Breast epithelium (tissue), 4 donors: ENCODE measurements at places on chromosomes 12 and 14. TPM values are rescaled to one million over a fixed set of nuclear protein-coding genes. Genes with fewer than 3 reads are reported as not detected.

Gene SLC25A21
- 2.3 TPM for total RNA-seq

Gene SERPINA10
- not detected for total RNA-seq

Gene OR6C6
- total RNA-seq = not detected

Gene EMP1
- 444 TPM for total RNA-seq

Gene FZD10
- 0.48 TPM for total RNA-seq

Gene CNTN1
- total RNA-seq = 1.1 TPM

Gene WNT1
- total RNA-seq = not detected

Gene SLC38A2
- 250 TPM for total RNA-seq

Gene ACRBP
- total RNA-seq = 0.59 TPM

Gene SALL2
- 3.0 TPM for total RNA-seq

Gene PRICKLE1
- total RNA-seq = 6.4 TPM

Gene LRRC10
- total RNA-seq = not detected

- H3K36me3 ChIP-seq = peaks cover 4% of the 10 kb centered on the region
- H3K27ac ChIP-seq = no peak overlapping the region
- H3K4me1 ChIP-seq = no peaks in the 10 kb centered on the region
- H3K4me3 ChIP-seq = no peak overlapping the region
- DNase-seq = no peak
Observed at GRCh38 chr12:32877601-32878459, 18.7 kb downstream of the PKP2 start.

- no peaks in the 10 kb centered on the region for H3K36me3 ChIP-seq
- no peaks in the 10 kb centered on the region for H3K27me3 ChIP-seq
- DNase-seq = no peak
- no peak overlapping the region for H3K27ac ChIP-seq
Observed at GRCh38 chr12:62270384-62270783, 10.2 kb downstream of the USP15 start.

DNA sequence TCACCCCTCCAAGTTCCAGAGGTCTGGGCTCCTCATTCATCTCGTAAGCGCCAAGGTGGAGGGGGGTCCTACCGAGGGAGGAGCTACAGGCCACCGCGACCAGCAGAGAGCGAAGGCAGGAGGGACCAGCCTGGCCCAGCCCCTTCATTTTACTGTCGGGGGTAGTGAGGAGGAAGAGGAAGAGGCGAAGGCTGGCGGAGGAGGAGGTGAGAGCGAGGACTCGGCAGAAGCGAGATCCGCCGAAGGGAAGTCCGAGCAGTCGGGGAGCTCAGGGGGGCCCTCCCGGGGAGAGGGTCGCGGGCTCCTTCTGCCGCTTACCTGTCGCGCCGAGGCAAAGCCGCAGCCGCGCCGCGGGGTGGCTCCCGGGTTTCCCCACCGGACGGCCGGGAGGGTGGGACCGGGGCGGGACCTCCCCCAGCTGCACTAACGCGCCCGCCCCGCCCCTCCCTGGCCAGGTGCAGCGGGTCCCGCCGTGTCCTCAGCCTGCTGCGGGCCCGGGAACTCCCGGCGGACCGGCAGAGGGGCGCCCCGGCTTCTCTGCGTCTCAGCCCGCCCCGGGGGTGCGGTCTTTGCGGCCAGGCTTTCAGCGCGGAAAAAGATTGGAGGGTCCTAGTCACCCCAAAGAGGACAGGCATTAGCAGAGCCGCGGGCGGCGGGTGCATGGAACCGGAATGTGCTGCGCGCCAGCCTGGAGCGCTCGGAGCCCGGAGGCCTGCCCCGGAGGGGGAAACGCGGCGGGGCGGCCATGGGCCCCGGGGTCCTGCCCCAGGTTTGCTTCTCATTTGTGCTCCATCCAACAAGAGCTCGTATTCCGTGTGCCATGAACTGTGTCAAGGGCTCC, at the start of gene GALNT6:
GALNT6 (minus strand) TSS at position 124 of the 841 bp plus-strand sequence. CDS start 11,625 bp downstream, outside the sequence.
- no peaks in the 10 kb centered on the region for H3K27me3 ChIP-seq
- peak within 1 kb of the TSS; percentile 69 for H3K4me3 ChIP-seq
- DNase-seq = no peak

DNA sequence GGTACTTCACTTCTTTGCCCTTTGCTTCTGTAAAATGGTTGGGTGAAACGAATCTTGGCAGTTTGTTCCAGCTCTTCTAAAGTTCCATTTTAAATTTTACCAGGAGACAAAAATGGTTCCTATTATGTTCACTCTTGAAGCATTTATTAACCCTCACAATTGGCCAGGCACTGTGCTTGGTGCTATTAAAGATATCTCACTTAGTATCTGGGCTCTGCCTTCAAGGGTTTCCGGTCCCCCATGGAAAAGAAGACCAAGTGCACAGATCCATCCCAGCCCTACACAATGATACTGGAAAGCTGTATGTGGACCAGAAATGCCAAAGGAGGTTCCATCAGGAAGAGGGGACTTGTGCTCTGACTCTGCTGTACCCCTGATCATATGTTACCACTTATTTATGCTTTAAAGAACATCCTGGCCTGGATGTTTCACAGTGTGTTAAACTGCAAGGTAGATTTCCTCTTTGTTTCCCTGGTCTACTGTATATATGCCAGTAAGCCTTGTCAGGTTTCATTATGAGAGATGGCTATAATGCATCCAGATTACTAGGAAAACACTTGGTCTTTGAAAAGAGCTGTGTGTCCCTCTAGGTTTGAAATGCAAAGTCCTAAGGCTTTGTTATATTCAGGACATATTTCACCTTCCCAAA, 154.8 kb downstream of the PRKCH start:
- no peaks in the 10 kb centered on the region for H3K4me1 ChIP-seq
- H3K27ac ChIP-seq = peak overlapping the region; percentile 82
- no peaks in the 10 kb centered on the region for H3K27me3 ChIP-seq
- no peak overlapping the region for H3K4me3 ChIP-seq

GRCh38 chr14:81723956-81724355, 190.3 kb upstream of the SEL1L start:
- H3K4me3 ChIP-seq = no peak overlapping the region
- no peak for DNase-seq
- no peaks in the 10 kb centered on the region for H3K36me3 ChIP-seq
- H3K27me3 ChIP-seq = no peaks in the 10 kb centered on the region

DNA sequence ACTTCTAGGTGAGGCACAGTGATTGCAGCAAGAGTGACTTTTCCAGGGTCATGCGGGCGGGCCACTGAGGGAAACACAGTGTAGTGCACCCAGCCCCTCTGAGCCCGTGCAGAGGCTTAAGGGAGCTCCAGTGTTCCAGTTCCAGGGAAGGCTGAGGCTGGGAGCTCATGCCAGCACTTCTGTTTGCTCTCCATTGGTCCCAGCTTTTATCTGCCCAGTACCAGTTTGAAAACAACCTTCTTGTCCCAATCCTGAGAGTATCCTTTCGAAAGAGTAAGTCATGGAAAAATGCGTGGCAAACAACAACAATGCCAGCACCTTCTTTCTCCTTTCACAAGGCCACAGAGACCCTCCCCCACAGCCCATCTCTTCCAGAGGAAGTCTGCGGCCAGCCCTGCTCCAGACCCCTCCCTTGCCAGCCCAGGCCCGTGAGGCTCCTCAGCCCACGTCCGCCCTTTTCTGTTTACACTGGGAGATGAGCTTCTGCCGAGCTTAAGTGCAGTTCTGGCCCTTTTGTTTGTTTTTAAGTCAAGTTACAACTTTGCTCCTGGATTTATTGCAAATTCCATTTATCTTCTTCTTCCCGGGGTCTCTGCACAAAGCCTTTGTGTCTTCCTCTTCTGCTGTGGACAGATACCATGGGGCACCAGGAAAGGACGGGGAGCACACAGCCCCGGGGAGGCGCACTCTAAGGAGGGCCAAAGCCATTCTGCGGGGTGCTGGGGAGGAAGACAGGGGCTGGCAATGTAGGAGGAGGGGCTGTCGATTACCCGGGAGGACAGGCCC, 185.6 kb downstream of the ZFP36L1 start:
- H3K4me3 ChIP-seq = no peak overlapping the region
- peaks cover 7% of the 10 kb centered on the region for H3K4me1 ChIP-seq
- no peaks in the 10 kb centered on the region for H3K36me3 ChIP-seq
- DNase-seq = no peak

- no peaks in the 10 kb centered on the region for H3K27me3 ChIP-seq
- no peak overlapping the region for H3K4me3 ChIP-seq
- H3K4me1 ChIP-seq = no peaks in the 10 kb centered on the region
Observed at GRCh38 chr12:48374164-48374563, 23.4 kb upstream of the ZNF641 start.

- no peak overlapping the region for H3K4me3 ChIP-seq
- DNase-seq = no peak
- H3K4me1 ChIP-seq = no peaks in the 10 kb centered on the region
- no peaks in the 10 kb centered on the region for H3K27me3 ChIP-seq
Observed at GRCh38 chr12:50918584-50919316, 33.6 kb upstream of the HIGD1C start.

DNA sequence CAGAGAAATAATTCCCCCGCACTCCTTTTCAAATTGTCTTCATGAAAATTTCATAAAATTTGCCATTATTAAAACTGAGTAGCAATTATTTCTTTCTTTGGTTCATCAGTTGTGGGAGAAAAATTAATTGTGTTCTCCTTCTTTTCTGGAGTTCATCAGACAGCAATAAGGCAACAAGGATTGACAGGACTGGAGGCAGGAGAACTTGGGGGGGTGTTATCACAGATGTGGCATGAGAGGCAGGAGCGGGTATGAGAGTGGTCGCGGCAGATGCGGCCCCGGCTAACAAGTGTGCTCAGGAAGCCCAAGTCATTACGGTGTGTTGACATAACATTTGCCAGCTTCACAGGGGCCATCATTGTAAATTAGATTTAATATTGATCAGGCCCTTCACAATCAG, 306.6 kb upstream of the TMPO start:
- no peak overlapping the region for H3K27ac ChIP-seq
- no peaks in the 10 kb centered on the region for H3K4me1 ChIP-seq
- H3K27me3 ChIP-seq = no peaks in the 10 kb centered on the region
- no peaks in the 10 kb centered on the region for H3K36me3 ChIP-seq

- no peak overlapping the region for H3K4me3 ChIP-seq
- DNase-seq = no peak
- no peaks in the 10 kb centered on the region for H3K4me1 ChIP-seq
- H3K27ac ChIP-seq = no peak overlapping the region
Observed at GRCh38 chr14:56328021-56328420, 209.8 kb downstream of the PELI2 start.

- H3K27ac ChIP-seq = no peak overlapping the region
- peaks cover 50% of the 10 kb centered on the region for H3K27me3 ChIP-seq
- no peaks in the 10 kb centered on the region for H3K4me1 ChIP-seq
Observed at GRCh38 chr12:49296034-49296835, 1.3 kb downstream of the PRPH start.

- DNase-seq = peak; percentile 71
- no peaks in the 10 kb centered on the region for H3K27me3 ChIP-seq
- no peaks in the 10 kb centered on the region for H3K36me3 ChIP-seq
Observed at GRCh38 chr12:121240484-121241101, 30.7 kb downstream of the P2RX4 start.

GRCh38 chr12:85509081-85509856, 229.2 kb downstream of the ALX1 start:
- no peaks in the 10 kb centered on the region for H3K27me3 ChIP-seq
- H3K36me3 ChIP-seq = no peaks in the 10 kb centered on the region
- no peak overlapping the region for H3K27ac ChIP-seq
- H3K4me3 ChIP-seq = no peak overlapping the region
- no peaks in the 10 kb centered on the region for H3K4me1 ChIP-seq

- no peaks in the 10 kb centered on the region for H3K4me1 ChIP-seq
- no peak overlapping the region for H3K4me3 ChIP-seq
Observed at GRCh38 chr12:125208942-125209341, 143.7 kb downstream of the AACS start.

DNA sequence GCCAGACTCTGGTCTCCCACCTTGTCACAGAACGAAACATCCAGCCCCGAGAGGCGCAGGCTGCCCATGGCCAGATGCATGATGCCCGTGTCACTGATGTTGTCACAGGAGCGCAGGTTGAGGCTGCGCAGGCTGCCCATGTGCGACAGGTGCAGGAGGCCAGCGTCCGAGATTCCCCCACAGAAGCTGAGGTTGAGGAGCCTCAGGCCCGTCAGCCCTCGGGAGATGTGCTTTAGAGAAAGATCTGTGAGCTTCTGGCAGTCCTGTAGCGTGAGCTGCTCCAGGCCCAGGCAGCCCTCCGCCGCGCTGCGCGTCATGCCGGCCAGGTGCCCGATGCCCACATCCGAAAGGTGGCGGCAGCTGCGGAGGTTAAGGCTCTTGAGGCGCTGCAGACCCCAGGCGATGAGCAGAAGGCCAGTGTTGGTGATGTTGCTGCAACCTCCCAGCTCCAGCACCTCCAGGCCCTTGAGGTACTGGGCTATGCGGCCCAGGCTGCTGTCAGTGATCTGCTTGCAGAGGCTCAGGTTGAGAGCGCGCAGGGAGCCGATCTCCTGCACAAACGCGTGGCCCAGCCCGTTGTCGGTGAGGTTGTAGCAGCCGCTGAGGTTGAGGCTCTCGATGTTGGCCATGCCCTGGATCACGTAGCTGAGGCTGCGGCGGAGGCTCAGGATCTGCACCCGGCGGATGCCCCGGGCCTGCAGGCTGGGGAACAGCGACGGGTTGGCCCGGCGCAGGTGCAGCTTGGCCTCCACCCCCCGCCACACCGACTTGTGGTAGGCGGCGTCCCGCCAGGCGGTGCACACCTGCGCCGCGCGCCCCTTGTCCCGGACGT, 991 bp downstream of the FBXL14 start:
- peak overlapping the region; percentile 94 for H3K27ac ChIP-seq
- no peaks in the 10 kb centered on the region for H3K36me3 ChIP-seq
- no peaks in the 10 kb centered on the region for H3K27me3 ChIP-seq
- peak overlapping the region; percentile 83 for H3K4me3 ChIP-seq

DNA sequence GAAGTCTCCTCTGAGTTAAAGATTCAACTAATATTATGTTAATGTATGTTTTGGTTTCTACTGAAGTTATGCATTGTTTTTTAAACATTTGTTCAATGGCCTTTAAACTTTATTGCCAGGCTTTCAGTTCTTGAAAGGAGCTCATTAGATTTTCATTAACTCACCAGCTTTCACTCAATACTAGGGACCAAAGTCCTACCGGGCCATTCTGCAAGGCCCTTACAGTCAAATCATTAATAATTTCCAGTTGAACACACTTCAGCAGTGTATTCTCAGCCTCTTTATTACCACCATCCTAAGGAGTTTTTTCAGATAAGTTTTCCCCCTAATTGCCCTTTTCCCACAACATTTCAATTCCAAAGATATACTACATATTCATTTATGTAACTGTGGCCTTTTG, 409.2 kb downstream of the DIO2 start:
- no peak overlapping the region for H3K4me3 ChIP-seq
- no peaks in the 10 kb centered on the region for H3K27me3 ChIP-seq
- no peaks in the 10 kb centered on the region for H3K36me3 ChIP-seq
- H3K4me1 ChIP-seq = no peaks in the 10 kb centered on the region
- no peak overlapping the region for H3K27ac ChIP-seq
- no peak for DNase-seq
